A673 (cell line): ENCODE measurements at places on chromosomes 13 and 19.

GRCh38 chr13:114090476-114090875 lies 41.9 kb downstream of the RASA3 start:
- no peak for DNase-seq

DNA sequence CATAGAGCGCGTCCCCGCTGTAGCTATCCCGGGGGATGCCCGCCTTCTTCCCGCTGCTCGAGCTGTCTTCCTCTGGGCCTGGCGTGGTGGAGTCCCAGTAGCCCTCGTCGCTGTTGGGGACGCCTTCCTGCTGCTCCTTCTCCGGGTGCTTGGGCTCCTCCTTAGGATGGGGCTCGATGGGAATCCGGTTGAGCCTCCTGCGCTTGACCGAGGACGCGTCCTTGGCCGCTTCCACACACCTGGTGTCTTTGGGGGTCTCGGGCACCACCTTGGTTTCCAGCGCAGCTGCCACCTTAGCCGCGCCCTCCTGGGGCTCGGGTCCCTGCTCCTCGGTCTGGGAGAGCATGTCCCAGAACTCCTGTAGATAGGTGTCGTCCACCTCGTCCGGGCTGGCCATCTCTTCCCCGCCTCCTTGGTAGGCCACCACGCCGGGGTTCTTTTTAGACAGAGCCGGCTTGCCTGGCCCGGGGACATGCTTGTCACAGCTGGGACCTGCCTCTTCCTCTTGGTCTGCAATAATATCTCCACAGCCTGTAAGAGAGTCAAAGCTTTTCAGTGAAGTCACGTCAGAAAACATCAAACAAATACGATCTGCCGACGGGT lies 2.0 kb downstream of the AMER2 start:
- DNase-seq: peak; percentile 70

DNA sequence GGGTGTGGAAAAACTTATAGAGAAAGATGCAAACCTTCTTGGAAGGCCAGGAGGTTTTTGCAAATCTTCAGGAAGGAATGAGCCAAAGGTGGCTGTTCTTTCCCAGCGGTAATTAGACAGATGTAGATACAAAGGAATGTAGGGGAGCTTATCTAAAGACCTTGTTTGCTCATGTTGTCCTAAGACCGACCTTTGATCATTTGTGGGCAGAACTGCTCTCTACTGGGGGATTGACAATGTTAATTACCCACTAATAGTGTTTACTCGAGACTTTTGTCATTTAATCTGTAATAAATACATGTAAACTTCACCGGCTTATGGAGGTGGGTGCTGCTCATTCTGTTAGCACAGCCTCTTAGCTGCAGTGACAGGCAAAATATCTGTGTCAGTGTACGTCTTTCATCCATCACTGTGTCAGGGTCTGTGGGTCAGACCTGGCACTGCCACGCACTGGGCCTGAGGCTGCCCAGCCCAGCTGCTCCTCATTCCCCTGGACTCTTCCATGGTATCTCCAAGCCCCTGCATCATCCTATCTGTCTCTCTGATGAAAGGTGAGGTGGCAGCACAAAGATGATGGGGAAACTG lies 68.3 kb downstream of the ZNF431 start:
- no peak for DNase-seq

DNA sequence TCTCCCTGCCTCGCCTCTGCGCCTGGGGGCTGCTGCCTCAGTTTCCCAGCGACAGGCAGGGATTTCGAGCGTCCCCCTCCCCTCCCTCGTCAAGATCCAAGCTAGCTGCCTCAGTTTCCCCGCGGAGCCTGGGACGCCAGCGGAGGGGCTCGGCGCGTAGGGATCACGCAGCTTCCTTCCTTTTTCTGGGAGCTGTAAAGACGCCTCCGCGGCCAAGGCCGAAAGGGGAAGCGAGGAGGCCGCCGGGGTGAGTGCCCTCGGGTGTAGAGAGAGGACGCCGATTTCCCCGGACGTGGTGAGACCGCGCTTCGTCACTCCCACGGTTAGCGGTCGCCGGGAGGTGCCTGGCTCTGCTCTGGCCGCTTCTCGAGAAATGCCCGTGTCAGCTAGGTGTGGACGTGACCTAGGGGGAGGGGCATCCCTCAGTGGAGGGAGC lies 722 bp upstream of the ICAM1 start:
- DNase-seq: no peak

- peak; percentile 81 for DNase-seq
Measured at GRCh38 chr19:47427241-47428176, 8.2 kb upstream of the MEIS3 start.

DNA sequence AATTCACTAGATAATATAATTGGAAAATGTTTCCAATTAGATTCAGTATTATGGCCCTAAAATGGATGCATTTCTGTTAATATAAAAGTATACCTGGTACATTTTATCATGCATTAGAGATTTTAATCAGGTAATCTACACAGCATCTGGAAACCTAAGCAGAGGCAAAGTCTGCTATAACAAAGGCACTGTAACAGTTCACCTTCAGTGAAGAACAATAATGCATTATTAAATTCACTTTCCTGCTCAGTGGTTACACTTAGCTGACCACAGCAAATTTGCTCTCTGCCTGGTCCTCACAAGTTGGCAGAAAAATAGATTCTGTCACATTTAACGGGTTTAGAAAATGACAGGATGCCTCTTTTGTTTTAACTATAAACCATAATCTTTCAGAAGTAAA lies 326.9 kb downstream of the DACH1 start:
- no peak for DNase-seq

DNA sequence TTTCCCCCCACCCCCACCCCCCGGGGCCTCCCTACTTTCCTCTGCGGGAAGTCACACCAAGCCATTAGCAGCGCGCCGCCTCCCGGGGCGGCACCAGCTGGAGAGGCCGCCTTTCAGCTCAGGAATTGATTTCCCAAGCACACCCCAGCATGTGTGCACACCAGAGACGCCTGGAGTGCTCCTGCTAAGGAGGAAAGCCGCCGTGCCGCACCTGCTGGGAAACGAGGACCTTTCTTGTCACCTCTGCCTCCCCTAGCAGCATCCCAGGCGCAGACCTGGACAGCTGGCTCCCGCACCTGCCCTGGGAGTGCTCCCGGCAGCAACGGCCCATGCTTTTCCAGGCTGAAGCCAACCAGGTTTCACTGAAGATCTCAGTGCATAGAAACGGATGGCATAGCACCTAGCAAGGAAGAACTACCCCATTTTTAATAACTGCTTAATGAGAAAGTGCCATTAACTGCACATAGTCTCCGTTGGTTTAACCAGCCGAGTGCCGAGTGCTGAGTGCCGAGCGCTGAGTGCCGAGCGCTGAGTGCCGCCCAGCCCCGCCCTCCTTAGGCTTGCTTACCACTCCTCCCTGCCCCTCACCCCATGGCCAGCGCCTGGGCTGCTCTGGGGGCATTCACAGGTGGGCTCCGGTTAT lies 165.0 kb downstream of the USP12 start:
- DNase-seq: peak; percentile 32
